EL (cell line): ENCODE measurements at places on chromosomes 4 and X.

DNA sequence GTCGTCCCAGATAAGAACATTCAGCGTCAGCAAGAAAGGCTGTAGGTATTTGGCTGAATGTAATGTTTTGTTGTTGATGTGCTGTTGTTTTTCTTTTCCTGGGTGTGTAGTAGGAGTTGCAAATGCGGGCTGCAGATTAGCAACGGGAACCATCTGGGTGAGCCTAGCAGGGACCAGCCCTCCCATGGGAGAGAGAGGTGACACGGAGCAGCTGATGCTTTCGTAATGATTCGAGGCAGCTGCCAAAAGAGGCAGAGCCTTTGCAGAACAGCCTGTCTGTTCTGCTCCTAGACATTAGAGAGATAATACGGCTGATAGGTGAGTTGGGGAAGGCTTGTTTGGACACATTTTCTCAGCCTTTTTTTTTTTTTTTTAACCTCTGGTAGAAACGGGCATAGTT, 25.3 kb downstream of the ARSF start:
- DNase-seq = no peak

DNA sequence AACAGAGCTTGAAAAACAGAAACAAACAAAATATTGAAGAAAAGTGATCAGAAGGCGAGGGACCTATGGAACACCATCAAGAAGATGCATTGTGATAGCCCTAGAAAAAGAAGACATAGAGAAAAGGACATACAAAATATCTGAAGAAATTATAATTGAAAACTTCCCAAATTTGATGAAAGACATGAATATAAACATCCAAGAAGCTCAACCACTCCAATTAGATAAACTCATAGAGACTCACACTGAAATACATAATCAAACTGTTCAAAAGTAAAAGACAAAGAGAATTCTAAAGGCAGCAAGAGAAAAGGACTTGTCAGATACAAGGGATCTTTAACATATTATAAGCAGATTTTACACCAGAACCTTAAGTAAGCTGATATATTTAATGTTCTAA, 869.8 kb downstream of the PCDH18 start:
- DNase-seq = no peak

- no peak for DNase-seq
Measured at GRCh38 chr4:86606809-86607208, 12.7 kb downstream of the PTPN13 start.

- DNase-seq = peak; percentile 4
Measured at GRCh38 chrX:100975212-100975611, 5.7 kb downstream of the ARL13A start.

GRCh38 chr4:8258552-8259212, 10.9 kb upstream of the HTRA3 start:
- no peak for DNase-seq

DNA sequence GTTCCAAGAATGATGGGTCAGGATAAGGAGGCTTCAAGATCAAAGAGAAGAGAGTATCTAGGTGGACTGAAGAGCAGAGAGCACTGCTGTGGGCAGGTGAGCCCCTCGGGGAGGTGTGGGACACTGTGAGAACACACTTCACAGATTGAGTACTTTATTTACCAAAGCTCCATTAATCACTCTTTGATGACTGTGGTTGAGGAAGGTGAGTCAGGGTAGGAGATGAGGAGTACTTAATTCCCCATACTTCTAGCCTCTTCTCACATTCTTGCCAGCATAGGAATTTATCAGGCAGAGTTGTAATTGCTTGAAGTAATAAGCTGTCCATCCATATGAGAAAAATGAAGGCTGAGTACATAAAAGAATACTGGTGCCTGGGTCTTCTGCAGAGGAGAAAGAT, 375.3 kb downstream of the PCDH10 start:
- no peak for DNase-seq

GRCh38 chr4:75779105-75779757, 54.9 kb downstream of the USO1 start:
- no peak for DNase-seq

DNA sequence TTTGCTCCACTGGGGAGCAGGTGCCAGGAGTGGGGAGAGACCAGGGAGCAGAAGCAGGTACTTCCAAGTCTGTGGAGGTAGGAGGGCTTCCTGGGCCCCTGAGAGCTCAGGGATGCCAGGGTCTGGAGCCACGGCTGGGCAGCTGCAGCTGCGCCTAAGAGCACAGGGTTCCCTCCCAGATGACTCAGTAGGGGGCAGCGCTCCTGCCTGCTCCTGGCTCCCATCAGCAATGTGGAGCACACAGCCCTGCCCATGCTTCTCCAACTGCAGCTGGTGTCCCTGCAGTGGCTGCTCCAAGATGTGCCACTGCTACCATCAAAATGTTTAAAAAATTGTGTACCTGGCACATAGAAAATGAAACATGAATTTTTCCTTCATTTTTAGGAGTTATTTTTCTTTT, 1028.2 kb downstream of the PCDH7 start:
- DNase-seq = no peak

GRCh38 chr4:175998782-175999181, 66.9 kb upstream of the WDR17 start:
- no peak for DNase-seq

- DNase-seq = no peak
Measured at GRCh38 chr4:1651609-1652008, 32.5 kb downstream of the FAM53A start.

- no peak for DNase-seq
Measured at GRCh38 chr4:168993714-168994510, 16.1 kb downstream of the CBR4 start.

DNA sequence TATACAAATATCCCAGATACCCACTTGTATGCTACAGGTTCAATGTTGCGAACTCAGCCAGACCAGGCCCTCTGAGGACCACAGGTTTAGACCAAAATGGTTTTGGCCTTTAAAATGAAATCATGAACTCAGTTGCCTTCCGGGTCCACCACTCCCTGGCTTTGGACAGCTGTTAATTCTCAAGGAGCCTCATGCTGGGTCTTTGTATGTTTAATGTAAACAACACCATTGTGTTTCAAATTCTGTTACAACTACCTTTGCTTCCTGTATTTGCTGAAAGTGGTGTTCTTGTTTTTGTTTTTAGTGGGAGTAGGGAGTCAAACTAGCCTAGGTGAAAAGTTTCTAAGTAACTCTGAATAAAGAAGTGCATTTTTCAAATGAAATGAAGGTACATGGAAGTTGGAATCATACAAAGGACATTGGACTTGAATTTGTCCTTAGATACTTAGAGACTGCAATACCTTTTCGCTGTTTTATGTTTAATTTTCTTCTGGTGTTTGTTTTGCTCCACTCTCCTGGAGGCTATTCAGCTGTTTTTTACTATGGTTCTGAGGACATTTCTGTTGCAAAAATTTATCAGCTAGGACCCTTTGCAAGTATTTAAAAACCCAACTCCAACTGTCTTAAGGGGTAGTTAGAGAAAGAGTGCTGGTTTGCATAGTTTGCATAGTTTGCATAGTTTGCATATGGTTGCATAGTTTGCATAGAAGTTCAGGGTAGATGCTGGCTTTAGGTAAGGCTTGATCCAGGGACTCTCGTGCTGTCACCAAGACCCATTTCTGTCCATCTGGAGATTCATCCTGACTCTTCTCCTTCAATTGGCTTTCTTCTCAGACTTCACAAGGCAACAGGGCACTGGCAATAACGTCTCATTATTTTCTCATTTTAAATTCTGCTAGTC, 70.1 kb downstream of the MID1IP1 start:
- peak; percentile 31 for DNase-seq

DNA sequence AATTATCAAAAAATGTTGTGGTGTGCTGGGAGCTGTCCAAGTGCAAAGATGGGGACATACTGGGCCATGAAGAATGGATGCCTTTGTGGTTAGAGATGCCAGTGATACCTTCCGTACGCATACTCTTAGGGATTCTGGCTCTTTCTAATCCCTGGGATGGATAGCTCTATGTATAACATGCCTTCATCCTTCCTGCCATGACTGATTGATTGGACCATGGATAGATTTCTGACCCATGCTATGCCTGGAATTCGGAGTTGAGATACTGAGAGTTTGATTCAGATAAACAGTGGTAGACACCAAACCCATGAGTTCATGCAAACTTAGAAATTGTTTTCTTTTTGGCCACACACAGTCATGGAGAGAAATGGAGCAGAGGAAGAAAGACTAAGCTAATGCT, 147.2 kb upstream of the WDFY3 start:
- no peak for DNase-seq

GRCh38 chr4:33658971-33659370, 2585.3 kb downstream of the ARAP2 start:
- peak; percentile 2 for DNase-seq

DNA sequence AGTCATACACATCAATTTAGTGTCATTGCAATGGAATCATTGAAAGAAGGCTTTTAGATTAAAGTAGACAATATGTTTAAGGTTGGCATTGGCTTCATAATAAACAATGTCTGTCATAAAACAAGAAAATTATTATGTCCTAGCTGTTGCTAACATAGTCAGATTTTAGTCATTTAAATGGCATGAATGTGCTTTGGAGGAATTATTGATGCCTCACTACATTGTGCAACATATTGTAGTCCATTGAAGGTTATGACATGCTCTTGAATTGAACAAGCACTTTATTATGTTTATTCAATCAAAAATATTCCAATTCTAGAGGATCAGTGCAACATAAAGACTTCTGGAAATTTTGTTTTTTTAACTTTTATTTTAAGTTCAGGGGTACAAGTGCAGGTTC, 489.8 kb upstream of the AMOT start:
- no peak for DNase-seq

DNA sequence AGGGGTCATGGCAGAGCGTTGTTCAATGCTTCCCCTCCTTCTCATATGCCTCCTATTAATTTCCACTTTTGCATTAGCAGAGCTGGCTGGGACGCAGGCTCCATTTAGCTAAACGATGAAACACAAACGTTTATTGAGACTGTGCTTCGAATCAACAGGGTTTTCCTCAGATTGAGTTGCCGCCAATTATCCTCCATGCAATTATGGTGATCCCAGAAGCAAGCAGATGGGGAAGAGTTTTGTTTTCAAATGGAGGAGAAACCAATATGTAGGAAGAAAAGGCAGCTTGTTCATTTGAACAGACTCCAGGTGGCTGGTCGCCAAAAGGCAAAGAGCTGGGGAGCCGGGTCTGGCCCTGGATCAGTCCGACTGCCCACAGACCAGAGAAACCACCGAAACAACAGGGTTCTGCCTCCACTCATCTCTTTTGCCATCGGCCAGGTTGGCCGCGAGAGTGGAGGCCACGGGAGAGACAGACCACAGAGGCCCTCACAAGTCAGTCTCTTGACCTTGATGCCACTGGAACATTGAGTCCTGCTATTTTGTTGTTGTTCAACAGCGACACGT, 184.8 kb downstream of the GBA3 start:
- no peak for DNase-seq

GRCh38 chrX:103789004-103789403, 12.4 kb downstream of the PLP1 start:
- no peak for DNase-seq

GRCh38 chr4:95388911-95389310, 159.9 kb downstream of the UNC5C start:
- DNase-seq = no peak

- no peak for DNase-seq
Measured at GRCh38 chrX:50442426-50443116, 28.1 kb downstream of the DGKK start.

- no peak for DNase-seq
Measured at GRCh38 chr4:14855719-14856061, 146.6 kb upstream of the CPEB2 start.

GRCh38 chr4:41197495-41197894, 16.8 kb downstream of the APBB2 start:
- no peak for DNase-seq

DNA sequence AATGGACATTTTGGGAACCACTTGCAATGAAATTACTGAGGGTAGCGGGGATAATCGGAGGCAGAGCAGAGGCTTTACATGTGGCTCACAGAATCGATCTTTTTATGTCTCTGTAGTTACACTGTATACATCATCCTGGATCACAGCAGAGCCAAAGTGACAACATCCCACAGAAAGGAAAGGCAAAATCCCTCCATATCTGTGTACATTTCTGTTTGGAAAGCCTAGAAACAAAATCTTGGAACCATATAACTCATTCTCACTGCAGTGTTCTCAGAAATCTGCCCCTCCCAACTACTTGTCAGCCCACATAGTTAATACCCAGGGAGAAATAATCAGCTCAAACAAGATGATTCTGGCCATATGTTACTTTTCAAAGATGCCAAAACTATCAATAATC, 211.6 kb downstream of the DCLK2 start:
- DNase-seq = no peak

DNA sequence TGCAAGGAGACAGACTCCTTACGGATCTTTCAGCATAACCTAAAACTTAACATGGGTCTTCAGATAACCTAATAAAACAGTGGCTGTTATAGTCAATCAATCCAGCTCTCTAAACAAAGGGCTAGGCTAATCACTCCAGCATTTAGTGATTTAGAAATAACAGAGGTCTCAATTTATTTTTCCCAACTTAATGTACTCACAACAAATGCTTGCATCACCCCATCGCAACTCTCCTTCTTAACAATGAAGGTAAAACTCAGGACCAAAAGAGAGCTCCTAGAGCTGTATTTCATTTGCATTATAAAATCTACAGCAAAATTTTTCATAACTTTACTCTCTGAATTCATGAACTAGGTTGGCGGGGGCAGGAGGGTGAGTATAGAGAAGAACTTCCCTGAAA, 1.1 kb downstream of the LIN54 start:
- DNase-seq = no peak

DNA sequence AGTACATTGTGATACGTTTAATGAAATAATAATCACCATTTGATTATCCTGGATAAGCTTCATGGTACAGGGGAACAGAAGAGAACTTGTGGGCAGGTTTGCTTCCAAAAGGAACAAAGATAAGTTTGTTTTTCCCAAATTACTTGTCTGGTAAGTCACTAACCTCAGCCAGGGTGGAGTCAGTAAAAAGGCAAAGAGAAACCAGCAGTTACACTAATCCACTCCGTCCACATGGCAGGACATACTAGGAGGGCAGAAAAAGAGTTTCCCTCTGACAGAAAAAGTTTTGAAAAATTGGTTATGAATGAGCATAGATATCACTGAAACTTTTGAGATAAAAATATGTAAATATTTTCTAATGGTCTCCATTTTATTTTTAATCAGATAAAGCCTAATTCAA, 285.9 kb downstream of the IL15 start:
- no peak for DNase-seq

DNA sequence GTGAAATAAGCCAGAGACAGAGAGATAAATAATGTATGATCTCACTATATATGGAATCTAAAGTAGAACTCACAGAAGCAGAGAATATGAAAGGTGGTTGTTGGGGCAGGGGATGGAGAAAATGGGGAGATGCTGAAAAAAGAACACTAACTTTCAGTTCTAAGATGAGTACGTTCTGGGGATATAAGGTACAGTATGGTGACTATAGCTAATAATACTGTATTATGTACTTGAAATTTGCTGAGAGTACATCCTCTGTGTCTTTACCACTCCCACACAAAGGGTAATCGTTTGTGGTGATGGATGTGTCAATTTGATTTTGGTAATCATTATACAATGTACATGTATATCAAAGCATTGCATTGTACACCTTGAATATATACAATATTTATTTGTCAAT, 6.6 kb downstream of the FBXL5 start:
- no peak for DNase-seq
